ENCODE measurements at places on chromosomes 1 and 21.
A peak's percentile ranks its signal among the peaks of the same experiment; 100 is the strongest.

DNA sequence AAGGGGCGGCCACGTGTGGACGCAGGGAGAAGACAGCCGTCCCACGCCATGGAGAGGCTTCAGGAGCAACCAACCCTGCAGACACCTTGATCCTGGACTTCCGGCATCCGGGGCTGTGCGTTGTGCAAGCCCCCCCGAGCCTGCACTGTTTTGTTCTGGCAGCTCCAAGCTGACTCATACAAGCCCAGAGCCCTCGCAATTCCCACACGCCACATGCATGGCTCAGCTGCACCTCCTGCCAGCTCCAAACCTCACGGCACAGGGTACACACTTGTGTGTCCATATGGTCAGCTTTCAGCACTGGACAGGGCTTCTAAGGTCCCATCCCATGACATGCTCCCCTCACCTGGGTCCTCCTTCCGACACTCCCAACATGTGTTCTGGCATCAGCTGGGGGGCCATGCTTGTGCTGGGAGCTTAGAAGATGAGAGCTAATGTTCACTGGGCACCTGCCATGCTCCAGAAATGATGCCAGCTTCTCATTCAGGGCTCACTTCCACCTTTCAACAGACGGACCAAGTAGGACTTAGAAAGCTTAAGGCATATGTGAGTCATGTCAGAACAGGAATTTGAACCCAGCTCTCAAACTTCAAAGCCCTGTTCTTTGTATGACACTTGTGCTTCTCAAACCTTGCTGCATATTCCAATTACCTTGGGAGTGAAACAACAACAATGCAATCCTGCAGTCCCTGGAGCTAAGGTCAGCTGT, 137.3 kb downstream of the PGBD5 start:
- no peak for DNase-seq

GRCh38 chr1:83799594-83799993, 199.3 kb downstream of the TTLL7 start:
- DNase-seq: no peak

- DNase-seq: no peak
Measured at GRCh38 chr1:171769754-171770153, 11.7 kb upstream of the METTL13 start.

GRCh38 chr1:53792806-53793205, 45.3 kb downstream of the NDC1 start:
- no peak for DNase-seq

DNA sequence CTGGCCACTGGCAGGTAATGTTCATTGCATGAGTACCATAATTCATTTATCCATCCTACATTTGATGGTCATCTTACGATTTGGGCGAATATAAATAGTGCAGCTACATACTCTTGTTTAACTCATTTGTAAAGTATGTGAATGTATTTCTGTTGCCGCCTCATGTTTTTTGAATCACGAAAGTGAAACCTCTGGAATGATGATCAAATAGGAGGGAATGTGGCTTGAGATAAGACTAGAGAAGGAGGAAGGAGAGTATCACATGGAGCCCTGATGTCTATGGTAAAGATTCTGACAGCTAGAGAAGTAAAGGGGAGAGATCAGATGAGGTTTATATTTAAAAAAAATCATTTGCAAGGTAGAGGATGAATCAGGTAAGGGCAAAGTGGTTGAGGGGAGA, 8.0 kb downstream of the MRPS14 start:
- no peak for DNase-seq

GRCh38 chr1:218811497-218811896, 362.2 kb upstream of the LYPLAL1 start:
- DNase-seq: no peak

DNA sequence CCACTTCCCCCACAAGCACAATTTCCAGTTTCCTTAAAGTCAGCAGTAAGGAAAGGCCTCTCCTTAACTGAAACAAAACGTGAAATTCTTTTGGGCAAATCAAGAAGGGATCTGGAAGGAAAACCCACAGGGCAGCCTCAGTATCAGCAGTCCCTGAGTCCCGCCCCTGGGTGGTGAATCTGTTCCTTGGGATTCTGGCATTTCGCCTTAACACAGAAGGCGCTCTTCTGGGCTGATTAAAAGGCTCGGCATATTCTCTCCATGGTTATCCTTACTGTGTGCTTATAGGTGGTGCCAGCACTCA, 12.2 kb upstream of the RAB4A start:
- DNase-seq: no peak

DNA sequence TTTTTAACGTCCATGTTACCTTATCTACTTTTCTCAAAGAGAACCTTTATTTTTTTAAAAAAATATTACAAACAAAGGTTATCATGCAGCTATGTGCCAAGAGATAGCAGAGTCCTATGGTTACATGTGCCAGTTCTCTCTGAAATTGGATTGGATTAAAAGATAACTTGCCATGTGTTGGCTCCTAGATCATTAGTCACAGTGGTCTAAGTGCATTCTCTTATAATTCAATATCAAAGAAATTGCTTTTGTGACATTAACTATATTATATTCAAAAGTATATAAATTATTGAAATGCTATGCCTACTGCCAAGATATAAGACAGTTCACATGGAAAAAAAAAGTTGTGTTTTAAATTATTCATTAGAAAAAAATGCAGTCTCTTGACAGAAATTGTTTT, 494.2 kb downstream of the NEGR1 start:
- DNase-seq: no peak

GRCh38 chr1:62589321-62589720, 8.0 kb upstream of the ANGPTL3 start:
- DNase-seq: no peak

- DNase-seq: no peak
Measured at GRCh38 chr1:217924924-217925323, 293.8 kb downstream of the SPATA17 start.

DNA sequence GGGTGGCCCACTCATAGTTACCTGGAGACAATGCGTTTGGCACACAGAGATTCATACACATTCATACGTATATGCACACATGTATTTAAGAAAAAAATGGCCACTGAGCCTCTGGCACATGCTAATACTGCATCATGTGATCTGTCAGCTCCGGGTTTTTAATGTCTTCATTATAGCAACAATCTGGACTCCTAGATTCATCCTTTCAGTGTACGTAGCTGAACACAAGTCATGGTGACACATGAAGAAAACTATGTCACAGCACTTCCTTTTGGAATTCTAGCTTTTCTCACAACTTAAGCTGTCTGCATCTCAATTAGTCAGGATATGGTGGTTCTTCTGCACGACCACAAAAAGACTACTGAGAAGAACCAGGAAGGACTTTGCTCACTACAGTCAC, 24.7 kb downstream of the HSF2BP start:
- no peak for DNase-seq

DNA sequence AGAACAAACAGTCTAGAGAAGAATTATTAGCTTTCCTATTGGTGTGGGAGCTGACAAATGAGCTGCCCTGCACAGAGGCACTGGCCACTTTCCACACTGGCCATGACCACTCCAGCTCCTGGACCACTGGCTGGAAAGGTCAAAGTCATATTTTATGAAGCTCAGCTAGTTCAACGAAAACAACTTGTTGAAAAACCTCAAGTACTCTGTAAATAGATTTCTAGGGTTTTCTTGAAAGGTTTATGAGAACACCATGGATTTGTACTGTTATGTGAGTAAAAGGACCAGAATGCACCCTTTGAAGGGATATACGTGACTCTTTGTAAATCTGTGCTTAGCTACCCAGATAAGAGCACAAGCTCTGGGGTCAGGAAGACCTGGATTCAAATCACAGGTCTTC, 54.5 kb upstream of the FGGY start:
- no peak for DNase-seq

GRCh38 chr1:8989821-8990220, 36.4 kb downstream of the SLC2A7 start:
- DNase-seq: no peak

- DNase-seq: no peak
Measured at GRCh38 chr1:147892216-147892615, 10.4 kb upstream of the GJA8 start.

DNA sequence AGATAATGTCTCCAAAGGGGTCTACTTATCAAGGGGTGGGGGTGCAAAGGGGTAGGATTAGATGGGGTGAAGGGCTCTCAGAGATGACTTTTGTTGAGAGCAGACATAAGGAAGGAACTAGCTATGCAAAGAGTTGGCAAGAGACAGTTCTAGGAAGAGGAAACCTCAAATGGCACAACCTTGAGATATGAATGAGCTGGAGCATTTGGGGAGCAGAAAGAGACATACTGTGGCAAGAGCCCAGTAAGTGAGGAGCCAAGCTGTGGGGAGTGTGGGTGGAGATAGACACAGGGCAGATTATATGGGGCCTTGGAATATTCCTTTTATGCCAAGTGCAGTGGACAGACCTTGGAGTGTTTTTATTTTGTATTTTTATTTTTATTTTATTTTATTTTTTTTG, 84.8 kb upstream of the BTG3 start:
- no peak for DNase-seq

GRCh38 chr1:212608959-212609700, 569 bp downstream of the ATF3 start:
- peak; percentile 59 for DNase-seq

DNA sequence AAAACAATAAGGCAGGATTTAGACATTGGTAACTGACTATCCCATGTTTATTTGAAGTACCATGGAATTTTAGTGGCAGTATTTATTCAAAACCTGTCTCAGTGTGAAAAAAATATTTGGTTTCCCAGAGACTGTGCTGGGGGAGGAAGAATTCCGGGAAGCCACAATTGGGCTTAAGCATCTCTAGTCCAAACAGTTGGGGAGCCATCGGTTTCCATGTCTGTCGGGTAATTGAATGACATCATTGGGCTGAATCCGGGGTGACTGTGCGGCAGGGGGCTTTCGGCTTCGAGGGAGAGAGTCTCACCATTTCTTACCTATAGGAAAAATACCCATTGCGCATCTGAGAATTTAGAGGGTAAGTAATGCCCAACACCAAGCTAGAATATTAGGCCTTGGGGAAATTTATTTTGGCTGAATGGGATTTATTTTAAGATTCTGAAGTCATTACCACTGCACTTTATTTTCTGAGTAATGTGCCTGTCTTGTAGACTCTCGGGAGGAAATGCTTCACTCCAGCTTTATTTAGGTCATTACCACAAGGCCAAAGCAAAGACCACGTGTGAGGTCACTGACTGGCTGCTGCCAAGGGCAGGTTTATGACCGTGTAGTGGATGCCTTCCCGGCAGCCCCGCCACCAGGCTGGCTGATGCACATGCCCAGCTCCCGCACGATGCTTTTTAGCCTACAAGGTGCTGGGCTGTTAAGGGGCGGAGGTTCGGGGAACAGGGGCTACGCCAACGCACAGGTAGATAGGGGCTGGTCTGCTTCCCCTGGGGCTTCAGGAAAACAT, 23.1 kb upstream of the UMODL1 start:
- no peak for DNase-seq

DNA sequence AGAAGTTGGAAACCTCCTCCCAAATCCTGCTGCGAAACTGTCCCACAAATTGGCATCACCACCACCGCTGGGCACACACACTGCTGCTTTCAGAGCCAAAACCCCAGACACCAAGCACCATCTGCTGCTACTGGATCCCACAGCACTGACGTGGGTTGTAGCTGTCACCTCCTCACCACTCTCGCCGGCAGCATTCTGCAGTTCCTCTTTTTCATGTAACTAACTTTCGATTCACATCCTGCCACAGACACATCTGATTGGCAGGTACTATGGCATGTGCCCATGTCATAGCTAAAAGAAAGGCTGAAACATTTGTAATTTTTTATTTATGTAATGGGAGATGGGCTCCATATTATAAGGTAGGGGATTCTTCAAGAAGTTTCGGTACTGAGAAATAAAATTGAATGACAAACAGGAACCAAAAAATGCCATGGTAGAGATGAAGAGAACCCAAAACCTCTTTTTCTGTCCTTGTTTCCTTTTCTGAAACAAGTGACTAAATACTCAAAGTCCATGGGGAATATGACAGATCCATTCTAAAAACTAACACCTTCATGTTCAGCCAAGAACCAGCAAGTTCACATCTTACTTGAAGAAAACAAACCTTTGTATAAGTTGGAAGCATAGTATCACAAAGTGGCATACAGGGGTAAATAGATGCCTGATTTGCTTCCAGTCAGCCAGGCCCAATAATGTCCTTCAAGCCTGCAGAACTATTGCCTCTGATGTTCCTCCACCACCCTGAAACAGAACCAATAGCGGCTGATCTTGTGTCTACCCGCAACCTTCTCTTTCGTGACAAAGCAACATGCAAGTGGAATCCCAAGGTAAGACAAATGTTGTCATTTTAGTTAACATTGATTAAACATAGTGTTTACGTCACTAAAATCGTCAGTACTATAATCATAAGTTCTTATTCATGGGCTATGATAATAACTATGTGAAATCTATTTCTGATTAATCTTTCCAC, 26.6 kb upstream of the RGS13 start:
- peak; percentile 75 for DNase-seq

- DNase-seq: no peak
Measured at GRCh38 chr1:213227458-213227857, 176.4 kb downstream of the RPS6KC1 start.

DNA sequence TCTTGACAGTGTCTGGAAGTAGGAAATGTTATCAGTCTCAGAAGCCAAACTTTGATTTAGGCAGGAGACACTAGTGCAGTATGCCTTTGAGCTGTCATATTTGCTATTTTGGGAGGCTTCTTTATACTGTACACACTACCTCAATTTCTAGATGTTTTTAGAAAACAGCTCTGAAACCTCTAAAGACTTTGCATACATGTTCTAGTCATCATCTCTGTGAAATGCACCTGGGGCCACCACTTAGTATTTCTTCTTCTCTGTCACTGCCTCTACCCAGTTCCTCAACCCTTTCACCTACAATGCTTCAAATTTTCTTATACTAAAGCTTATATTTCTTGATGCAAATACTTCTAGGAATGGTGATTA, 29.1 kb upstream of the PLA2G4A start:
- DNase-seq: no peak

- DNase-seq: no peak
Measured at GRCh38 chr1:41950820-41951219, 32.1 kb upstream of the HIVEP3 start.

GRCh38 chr1:205191622-205192021, 19.9 kb downstream of the DSTYK start:
- no peak for DNase-seq

- no peak for DNase-seq
Measured at GRCh38 chr1:93774707-93775106, 93.1 kb upstream of the BCAR3 start.

DNA sequence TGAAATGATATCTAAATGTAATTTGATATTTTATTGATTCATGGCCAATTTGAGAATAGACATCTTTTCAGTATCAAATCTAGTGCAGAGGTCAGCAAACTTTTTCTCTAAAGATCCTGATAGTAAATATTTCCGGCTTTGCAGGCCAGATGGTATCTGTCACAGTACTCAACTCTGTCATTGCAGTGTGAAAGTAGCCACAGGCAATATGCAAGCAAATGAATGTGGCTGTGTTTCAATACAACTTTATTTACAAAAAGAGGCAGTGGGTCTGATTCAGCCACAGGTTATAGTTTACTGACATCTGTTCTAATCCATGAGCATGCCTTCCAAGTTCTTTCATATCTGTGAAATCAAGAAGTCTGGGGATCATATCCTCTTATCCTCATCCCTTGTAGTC, 221.2 kb downstream of the PRDM2 start:
- no peak for DNase-seq

DNA sequence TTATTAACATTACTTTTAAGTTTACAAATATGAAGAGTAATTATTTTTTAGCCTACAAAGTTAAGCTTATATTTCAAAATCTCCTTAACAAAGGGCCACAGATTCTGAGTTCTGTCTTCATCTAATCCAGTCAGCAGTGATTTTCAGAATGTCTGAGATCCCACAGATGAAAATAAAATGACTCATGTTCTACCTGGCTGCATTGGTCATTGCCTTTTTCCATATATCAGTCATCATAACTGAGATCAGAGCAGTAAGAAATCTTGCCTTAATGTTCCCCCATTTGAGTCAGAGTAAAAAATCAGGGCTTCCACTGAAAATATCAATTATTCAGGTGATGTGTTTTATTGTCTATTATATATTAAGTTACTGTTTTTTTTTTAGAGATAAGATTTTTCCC, 416.1 kb downstream of the MRPL39 start:
- DNase-seq: no peak

All from CD4-positive, alpha-beta T cell treated with Interleukin-12 subunit alpha and Interleukin-12 subunit beta, for 1 hour (primary cell).